ENCODE measurements at places on chromosomes 3 and 15. TPM values are rescaled to one million over a fixed set of nuclear protein-coding genes. Genes with fewer than 3 reads are reported as not detected.

GRCh38 chr15:44536962-44537734, at the start of gene EIF3J:
Gene EIF3J, plus strand, starts transcription at chr15:44537147. Its CDS starts 48 bp downstream, at chr15:44537195.
- DNase-seq = no peak

- DNase-seq = no peak
Measured at GRCh38 chr3:149554826-149555225, 80.3 kb downstream of the TM4SF4 start.

GRCh38 chr3:30081904-30082303, 524.5 kb upstream of the TGFBR2 start:
- DNase-seq = no peak

- DNase-seq = no peak
Measured at GRCh38 chr15:84001037-84001436, 234.5 kb upstream of the GOLGA6L4 start.

GRCh38 chr3:114496021-114496434, 202.2 kb downstream of the TIGIT start:
- no peak for DNase-seq

- no peak for DNase-seq
Measured at GRCh38 chr3:28504976-28505375, 156.4 kb upstream of the AZI2 start.

DNA sequence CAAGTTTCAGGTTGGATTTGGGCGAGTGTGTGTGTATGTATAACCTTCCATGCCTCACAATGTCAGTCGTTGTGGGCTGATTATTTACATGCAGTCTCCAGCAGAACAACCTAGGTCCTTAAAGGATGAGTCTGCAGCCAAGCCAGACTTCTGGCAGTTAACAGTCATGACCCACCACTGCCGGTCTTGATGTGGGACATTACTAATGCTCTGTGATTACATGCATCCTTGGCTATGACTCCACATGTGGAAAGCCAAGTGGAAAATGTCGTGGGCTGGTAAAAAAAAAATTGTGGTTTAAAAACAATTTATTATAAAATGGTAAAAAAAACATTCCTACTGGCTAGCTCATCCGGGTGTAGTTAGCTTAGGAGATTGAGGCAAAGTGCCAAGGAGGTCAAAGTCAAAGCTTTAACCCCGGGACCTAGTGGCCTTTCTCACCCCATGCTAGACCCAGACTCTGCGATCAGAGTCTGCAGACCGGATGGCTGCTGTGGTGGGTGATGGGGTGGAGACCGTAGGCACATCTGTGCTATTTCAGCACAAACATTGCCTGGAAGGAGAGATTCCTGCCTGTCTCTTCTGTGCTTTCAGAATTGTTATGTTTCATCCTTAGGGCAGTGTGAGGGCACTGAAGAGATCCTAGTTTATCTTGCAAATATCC, 6.8 kb downstream of the RARRES1 start:
- DNase-seq = no peak

DNA sequence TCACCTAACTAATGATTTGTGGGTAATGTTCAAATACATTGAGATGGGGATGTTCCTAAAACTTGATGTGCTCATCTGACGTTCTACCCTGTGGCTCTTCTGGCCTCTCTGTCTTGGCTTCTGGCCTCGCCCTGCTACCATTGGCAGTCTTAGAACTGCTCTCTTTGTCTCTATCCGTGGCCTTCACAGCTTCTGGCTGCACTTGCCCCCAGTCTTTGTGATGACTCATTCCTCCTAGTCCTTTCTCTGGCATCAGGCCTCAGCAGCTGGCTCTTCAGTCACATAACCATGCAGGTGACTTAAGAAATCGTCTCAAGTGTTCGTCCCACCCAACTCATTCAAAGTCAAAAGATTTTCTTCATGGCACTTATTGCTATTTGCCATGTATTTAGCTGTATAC, 188.1 kb downstream of the BBX start:
- DNase-seq = no peak

DNA sequence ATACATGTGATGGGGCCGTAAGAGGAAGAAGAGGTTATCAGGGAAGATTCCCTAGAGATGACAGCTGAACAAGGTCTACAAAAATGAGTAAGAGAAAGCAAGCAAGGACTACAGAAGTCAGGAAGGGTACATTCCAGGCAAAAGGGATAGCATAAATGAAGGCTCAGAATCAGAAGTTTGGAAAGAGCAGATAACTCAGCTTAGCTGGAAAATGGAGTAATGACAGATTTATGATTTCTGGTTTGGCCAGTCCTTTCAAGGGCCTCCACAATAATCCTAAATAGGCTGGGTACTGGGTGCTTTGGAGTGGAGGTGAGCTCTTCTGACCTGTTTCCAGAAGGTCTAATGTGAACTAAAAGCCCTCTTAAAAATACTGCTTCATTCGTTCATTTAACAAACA, 110.7 kb downstream of the MYO5A start:
- DNase-seq = no peak

DNA sequence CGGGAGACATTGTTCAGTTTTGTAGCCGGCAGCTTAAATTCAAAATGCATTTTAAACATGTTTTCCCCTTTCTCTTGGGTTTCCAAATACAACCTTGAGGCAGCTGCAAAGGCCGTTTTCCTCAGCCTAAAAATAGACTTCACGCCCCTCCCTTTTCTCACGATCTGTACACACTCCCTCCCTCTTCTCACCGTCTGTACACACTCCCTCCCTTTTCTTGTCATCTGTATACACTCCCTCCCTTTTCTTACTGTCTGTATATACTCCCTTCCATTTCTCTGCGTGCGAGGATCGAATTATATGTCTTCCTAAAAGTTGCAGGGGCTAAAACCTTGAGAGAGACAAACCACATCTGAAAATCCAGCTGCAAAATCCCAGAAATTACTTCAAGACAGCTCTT, 8.9 kb downstream of the MUC4 start:
- no peak for DNase-seq

The GOLGA8Q gene
- 1.9 TPM for polyA plus RNA-seq

The GOLGA8T gene
- polyA plus RNA-seq = not detected

The NR1I2 gene
- polyA plus RNA-seq = 0.66 TPM

The ACP3 gene
- 58.6 TPM for polyA plus RNA-seq

The SERINC4 gene
- polyA plus RNA-seq = 0.20 TPM

All from renal cortex interstitium (tissue), 15 donors.